GM04504 (cell line): ENCODE measurements at places on chromosomes 3 and 15.
A peak's percentile ranks its signal among the peaks of the same experiment; 100 is the strongest.

- no peak for DNase-seq
Measured at GRCh38 chr15:27165590-27165989, 194.6 kb downstream of the GABRG3 start.

GRCh38 chr3:142839831-142840230 lies 49.1 kb downstream of the PCOLCE2 start:
- no peak for DNase-seq

DNA sequence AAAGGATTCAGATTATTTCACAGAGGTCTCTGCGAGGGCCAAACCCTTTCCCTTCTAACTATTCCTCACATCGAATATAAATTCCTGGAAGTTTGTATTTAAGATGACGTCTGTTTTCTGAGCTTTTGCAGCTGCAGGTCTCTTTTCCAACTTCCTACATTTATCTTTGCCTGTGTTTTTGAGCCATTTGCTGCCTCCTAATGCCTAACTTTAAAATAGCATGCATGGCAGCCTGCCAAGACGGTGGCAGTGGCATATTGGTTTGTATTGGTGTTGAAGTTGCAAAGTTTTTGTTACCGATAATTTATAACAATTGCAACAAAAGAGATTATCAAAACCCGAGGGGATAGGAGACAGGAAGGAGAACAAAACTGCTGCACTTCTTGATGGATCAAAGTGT lies 187.1 kb upstream of the DNAJC19 start:
- no peak for DNase-seq

GRCh38 chr3:76949033-76949432 lies 90.9 kb upstream of the ROBO2 start:
- DNase-seq: no peak

DNA sequence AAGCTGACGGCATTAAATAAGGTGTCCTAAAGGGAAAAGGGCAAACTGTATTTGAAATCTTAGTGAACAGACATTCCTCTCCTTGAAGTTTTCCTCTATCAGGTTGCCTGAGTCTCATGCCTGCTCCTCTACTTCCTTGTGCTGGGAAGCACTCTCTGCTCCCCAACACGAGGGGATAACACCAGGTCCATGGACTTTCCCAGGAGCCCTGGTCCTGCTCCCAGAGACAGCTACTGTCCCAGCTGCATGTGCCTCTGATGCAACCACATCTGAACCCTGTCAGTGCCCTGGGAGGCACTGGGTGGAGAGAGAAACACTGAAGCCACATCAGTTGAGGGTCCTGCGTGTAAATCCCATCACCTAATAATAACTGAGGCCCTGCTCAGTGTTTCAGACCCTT lies 7.4 kb downstream of the TLR9 start:
- DNase-seq: no peak

GRCh38 chr3:196868297-196868661 lies 559 bp downstream of the SENP5 start:
- DNase-seq: no peak

DNA sequence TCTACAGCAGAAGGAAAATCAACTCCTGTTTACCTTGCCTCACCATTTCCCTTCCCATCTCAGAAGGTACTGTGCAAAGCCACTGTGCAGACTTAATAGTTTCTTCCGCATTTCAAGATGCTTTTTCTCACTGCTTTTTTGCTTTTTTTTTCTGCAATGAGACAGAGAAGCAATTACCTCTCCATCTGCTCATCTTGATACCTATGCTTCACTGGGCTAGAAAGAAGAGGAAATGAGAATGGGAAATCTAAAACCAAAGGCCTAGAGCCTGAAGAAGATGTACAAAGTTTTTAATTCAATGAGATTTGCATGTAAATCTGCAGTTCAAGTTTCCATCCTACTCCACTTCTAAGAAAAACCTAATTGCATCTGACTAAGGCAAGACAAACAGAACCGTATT lies 238.1 kb upstream of the SETMAR start:
- no peak for DNase-seq

DNA sequence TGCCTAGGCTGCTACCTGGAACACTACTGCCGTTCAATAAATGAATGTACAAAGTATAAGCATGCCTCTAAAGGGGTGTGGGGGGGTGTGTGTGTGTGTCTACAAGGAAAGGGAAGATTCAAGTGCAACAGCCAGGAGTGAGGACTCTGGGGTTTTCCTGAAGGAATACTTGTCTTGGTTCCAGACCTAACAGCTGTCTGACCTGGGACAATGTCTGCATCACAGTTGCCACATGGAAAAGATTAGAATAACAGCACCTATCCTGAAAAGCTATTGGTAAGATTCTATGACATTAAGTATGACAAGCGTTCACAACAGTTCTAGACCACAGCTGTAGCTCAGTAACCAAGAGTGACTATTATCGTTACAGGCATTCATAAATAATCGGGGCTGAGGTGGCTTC lies 345.2 kb downstream of the FOXP1 start:
- no peak for DNase-seq

GRCh38 chr3:52188556-52188955 lies 9.4 kb upstream of the ALAS1 start:
- no peak for DNase-seq

GRCh38 chr15:61527836-61528580 lies 298.9 kb upstream of the RORA start:
- no peak for DNase-seq

DNA sequence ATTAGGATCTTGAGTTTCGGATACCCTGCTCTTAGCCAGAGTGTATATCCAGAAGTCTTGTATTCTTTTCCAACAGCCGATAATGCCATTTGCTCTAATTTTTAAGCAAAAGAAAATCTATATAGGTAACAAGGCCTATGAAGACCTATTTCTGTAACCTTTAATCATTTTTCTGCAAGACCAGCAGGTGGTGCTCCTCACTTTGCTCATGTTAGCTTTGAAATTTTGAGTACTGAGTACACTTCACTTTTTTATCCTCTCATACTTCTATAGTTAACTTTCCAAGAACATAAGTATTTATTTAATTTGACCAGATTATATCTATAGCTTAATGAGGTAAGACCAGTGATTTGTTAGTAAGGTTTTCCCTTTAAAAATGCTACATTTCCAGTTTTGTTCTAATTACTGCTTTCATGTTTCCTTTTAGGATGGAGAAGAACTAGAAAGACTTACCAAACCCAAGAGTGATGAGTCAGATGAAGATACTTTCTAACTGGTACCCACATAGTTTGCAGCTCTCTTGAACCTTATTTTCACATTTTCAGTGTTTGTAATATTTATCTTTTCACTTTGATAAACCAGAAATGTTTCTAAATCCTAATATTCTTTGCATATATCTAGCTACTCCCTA lies 20.5 kb downstream of the SLC35A5 start:
- peak; percentile 38 for DNase-seq

- no peak for DNase-seq
Measured at GRCh38 chr3:120090422-120090821, 3.8 kb downstream of the GSK3B start.

DNA sequence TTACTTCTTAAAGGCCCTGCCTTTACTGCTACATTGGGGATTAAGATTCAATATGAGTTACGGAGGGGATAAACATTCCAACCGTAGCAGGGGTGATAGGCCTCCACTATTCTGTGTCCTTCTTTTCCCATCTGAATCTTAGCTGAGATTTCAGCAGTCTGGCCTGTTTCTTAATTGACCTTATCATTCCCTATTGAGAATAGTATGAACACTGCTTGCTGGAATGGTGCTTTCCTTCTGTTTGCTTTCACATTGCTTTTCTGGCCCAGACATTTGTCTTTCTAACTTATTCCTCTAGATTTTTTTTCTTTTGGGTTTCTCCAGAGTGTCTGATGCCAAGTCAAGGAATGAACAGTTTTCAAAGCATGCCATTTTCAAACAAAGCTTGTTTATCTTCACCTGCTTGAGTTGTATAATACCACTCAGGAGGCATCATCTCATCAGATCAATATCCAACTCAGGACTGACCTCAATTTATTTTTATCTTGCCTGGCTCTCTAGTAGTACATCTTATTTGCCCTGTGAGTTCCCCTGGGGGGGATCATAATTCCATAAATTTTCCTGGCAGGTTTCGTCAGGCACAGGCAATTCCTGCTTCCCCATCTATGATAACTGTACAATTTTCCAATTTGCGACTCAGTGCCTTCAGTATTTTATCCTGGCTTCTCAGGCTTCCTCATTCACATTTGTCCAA lies 161.1 kb upstream of the STT3B start:
- DNase-seq: no peak

DNA sequence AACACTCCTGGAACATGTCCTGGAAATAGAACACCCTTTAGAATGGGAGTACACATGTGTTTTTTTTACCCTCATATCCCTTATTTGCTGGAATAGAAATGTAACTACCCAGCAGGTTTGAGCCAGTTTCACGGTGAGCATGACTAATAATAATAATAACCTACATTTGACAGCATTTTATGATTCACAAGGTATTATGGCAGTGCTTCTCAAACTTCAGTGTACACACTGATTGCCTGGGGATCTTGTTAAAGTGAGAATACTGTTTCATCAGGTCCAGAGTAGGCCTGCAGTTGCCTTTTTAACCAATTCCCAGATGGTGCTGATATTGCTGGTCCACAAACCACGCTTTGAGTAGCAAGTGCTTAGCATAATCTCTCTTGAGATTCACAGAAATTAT lies 63.9 kb downstream of the NFKBIZ start:
- no peak for DNase-seq

DNA sequence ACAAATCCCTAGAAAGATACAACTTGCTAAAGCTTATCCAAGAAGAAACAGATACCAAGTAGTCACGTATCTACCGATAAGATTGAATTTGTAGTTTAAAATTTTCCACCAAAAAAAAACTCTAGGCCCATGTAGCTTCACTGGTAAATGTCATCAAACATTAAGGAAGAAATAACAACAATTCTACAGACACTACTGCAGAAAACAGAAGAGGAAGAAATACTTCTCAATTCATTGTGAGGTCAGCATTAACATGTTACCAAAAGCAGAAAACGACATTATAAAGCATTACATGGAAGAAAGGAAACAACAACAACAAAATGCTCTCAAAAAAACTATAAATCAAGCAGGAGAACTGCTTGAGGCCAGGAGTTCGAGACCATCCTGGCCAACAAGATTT lies 27.5 kb upstream of the TM4SF19 start:
- DNase-seq: no peak

- DNase-seq: no peak
Measured at GRCh38 chr3:143895805-143896204, 47.5 kb upstream of the SLC9A9 start.

DNA sequence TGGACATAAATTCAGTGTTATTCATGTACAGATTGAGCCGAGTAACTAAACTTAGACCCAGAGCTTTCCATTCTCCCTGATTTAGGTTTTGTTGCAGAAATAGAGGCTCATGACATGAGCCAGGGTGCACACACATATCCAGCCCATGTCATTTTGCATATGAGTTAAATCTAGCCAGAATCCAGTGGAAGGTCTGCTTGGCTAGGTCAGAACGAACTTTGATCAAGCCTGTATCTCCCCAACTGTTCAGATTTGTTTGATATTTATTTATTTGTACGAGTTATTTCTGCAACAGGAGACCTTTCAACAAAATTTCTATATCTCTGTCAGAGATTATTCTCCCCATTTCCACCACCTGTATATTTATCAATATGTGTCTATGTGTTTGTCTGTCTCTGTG lies 247.5 kb upstream of the THBS1 start:
- DNase-seq: no peak

- no peak for DNase-seq
Measured at GRCh38 chr3:114823061-114823460, 324.0 kb downstream of the ZBTB20 start.

DNA sequence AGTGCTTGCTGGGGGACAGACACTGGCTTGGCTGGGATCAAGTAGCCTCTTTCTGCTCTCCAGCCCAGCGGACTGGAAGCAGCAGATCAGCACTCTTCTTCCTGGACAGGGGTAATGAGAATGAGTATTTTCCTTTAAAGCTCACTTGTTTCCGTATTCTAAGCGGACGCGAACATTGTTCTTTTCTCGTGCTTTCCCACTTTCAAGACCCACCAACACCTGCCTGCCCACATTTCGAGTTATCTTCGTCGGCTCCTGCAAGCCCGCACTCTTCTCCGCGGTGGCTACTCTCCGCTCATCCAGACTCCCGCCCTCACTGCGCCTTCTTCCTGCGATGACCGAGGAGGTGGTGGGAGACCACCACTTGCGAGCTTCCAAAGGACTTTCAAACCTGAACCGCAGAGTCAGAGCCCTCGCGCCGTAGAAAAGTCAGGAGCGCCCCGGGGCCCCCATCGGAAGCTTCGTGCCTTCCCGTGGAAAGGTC lies 1.6 kb upstream of the PPM1L start:
- peak; percentile 7 for DNase-seq
